ENCODE measurements at places on chromosomes 4 and X.

GRCh38 chr4:27023366-27023765, 162.7 kb downstream of the STIM2 start:
- no peak for DNase-seq

DNA sequence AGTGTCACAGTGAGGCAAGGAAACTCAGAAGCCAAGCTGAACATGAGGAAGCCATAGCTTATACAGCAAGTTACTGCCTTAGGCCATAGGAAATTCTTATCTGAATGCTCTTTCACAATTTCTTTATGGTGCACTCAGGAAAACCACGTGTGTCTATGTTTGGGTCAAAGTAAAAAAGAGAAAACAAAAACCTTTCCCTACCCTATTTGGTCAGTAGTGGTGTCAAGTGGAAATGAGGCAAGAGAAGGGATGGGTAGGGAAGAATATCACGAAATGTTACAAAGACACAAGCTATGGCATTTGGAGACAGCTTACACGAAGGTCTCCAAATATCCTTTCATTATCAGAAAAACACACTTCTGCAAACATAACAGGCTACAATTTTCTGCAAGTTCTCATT, 83.4 kb upstream of the INPP4B start:
- DNase-seq, result no peak

DNA sequence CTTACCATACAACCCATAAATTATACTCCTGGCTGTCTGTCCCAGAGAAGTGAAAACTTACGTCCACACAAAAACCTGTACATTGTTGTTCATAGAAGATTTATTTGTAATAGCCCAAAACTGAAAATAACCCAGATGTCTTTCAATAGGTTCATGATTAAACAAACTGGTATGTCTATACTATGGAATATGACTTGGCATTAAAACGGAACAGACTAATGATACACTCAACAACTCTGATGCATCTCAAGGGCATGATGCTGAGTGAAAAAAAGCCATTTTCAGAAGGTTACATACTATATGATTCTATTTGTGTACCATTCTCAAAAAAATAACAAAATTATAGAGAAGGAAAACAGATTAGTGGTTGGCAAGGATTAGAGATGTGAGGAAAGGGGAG, 11.6 kb upstream of the MND1 start:
- DNase-seq, result no peak

DNA sequence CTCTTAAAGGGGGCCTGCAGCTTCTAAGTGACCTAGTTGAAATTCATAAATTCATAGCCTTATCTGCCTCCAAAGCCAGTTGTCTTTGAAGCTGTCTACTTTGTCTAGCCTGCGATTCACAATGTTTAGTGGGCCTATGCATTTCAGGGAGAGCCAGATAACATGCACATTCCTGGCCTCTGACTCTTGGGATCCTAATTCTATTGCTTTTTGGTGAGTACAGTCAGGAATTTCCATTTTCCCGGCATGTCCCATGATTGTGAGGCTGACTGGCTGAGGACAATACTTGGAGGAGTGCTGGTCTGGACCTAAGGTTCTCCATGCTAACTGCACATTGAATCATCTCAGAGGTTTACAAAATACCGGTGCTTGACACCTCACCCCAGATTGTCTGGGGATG, 155.0 kb downstream of the MSL3 start:
- DNase-seq, result no peak

DNA sequence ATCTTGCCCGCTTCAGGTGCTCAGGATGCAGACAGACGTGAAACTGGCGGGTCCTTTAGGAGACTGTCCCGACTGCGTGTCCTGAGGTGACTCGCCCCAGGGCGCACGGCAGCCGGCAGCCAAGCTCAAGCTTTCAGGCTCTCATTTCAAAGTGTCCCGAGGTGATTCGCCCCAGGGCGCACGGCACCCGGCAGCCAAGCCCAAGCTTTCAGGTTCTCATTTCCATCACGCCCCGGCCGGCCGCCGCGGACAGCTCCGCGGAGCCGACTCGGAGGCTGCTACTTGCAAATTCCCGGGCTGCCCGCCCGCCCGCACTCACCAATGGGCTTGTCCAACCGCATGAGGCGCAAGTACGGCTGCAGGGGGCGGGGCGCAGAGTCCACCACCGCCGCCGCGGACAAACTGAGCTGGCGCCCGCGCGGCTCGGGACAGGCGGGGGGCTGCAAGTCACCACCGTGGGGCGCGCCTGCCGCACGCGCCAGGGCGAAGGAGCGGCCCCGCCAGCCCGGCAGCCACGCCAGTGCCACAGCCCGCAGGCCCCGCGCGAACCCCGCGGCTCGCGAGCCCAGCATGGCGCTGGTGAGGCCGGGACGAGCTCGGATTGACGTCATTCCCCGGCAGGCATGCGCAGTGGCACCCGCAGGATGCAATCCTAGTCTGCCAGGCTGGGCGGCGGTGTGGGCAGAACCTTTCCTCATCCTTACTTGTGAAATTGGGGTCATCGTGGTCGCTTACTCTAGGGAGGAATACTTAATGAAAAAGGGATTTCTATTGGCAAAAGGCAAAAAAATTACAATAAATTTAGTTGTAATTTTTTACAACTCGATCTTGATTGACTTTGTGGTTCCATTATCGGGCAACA, at the start of gene COQ2:
COQ2 (minus strand) TSS at position 606 of the 862 bp plus-strand sequence; CDS start at position 572, 34 bp downstream.
- DNase-seq, result no peak

DNA sequence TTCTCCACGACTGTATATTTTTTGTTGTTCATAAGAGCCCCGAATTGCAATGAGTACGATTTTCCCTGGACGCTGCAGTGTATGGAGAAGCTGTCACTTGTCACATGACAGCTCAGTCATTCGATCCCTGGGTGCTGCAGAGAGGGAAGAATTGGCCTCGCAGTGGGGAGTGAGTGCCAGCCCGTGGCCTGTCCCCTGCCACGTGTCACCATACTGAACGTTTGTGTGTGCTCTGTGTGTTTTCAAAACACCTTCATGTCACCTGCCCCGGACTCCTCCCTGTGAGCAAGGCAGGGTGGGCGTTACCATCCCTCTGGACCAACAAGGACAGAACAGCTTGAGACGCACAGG, 77.9 kb downstream of the TBL1X start:
- DNase-seq, result no peak

GRCh38 chr4:40621592-40622512, 7.8 kb downstream of the RBM47 start:
- DNase-seq, result no peak

DNA sequence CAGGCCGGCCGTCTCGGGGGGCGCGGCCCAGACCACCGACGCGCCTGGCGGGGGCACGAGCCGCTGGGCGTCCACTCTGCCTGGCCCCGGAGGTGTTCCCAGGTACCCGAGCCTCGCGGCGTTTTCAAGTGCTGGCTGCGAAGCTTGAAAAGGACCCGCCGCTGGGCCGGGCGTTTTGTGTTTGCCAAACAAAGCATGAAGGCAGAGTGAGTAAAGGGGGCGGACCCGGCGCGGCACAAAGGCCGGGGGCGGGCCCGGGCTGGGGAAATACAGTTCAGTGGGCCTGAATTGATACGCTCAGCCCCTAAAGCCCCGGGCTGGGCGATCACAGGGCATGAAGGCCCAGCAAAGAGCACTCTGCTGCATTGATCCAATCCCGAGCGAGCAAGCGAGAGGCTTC, 65.4 kb downstream of the SOX3 start:
- no peak for DNase-seq
